Renal pelvis (tissue), 12 donors: ENCODE measurements at places on chromosomes 3 and 15.

DNA sequence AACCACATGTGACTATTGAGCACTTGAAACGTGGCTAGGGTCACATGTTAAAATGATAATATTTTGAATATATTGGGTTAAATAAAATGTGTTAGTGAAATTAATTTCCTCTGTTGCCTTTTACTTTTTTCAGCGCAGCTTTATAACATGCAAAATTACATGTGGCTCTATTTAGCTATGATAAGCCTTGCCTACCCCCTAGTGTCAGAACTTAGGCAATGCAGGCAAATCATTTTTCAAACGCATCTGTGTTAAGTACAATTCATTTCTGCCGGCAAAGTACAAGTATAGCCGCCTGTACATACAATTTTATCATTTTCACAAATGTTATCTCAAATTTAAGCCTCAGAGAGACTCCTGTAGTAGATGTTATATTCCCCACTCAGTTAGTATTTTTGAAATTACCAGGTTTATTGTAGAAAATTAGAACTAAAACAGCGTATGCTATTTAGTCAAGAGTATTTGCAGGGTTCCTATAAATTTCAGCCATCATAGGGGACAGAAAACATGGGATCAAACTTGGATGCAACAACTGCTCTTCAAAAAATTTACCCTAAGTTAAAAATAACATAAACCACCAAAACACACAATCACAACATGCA, 56.1 kb downstream of the TAFA4 start:
- peak; percentile 64 for DNase-seq

GRCh38 chr3:57803647-57804081, 47.6 kb downstream of the SLMAP start:
- DNase-seq, result peak; percentile 34

DNA sequence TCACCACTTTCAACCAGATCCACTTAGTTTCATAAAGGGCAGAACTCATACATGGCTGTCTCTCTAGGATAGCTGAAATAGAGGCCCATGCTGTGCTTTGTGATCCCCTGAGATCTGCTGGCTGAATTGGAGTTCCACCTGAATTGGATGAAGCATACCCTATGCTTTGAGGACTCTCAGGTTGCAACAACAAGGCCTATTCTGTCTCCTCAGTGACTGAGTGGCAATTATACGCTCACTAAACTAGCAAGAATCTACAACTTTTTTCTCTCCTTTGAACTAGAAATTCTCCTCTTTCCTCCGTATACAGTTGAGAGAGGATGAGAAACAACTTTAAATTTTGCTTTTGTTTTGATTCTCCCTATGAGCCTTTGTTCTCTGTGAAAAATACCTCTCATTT, 348.7 kb downstream of the LSAMP start:
- peak; percentile 31 for DNase-seq

- DNase-seq, result no peak
Observed at GRCh38 chr15:41575282-41575681, 16.3 kb downstream of the TYRO3 start.

- DNase-seq, result no peak
Observed at GRCh38 chr3:58749948-58750347, 83.4 kb upstream of the FAM3D start.

GRCh38 chr15:77500989-77501388, 80.3 kb downstream of the HMG20A start:
- no peak for DNase-seq

DNA sequence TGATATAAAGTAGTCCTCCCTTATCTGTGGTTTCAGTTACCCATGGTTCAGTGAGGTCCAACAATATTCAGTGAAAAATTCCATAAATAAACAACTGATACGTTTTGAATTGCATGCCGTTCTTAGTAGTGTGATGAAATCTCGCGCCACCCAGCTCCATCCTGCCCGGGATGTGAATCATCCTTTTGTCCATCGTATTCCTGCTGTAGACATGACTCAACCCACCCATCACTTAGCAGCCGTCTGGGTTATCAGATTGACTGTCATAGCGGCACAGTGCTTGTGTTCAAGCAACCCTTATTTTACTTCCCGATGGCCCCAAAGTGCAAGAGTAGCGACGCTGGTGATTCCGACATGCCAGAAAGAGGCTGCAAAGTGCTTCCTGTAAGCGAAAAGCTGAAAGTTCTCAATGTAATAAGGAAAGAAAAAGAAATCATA, 48.0 kb upstream of the MEX3B start:
- no peak for DNase-seq

- no peak for DNase-seq
Observed at GRCh38 chr3:60095516-60095915, 1045.7 kb upstream of the CFAP20DC start.

GRCh38 chr3:9291821-9292410, 42.5 kb upstream of the SRGAP3 start:
- no peak for DNase-seq

DNA sequence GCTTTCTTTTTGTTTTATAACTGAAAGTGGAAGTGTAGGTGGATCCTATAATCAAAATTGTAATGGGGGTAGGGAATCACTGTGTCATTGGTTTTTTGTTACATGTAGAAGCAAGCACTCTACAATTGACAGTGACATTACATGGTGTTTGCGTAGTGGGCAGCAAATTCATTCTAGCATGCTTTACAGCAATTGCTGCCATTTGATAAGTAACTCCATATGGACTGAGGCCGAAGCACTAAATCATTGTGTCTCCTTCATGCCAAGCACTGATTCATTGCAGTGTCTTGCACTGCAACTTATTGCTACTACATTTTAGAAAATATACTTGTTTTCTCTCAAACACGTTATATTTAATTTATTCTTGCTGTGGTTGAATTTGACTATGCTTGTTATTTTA, 933.9 kb downstream of the NSUN3 start:
- peak; percentile 10 for DNase-seq
